HTR-8/SVneo (cell line): ENCODE measurements at places on chromosomes 11 and 22.

DNA sequence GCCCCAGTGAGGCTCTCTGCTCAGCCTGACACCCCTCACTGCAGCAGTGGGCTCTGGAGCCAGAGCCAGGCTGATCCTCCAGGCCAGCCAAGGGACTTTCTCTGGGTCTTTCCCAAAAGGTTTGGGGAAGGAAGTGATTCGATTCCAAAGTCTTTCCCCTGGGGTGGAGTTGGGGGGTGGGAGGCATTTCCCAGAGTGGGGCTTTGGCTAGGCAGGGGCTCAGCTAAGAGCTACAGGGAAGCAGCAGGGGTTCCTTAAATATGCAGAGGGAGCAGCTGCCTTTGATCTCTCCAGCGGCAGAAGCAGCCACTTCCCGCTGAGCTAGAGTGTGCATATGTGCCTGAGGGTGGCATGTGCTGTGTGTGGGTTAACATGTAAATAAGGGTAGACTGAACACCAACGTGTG lies 192.9 kb downstream of the INSC start:
- DNase-seq: no peak

- DNase-seq: no peak
Observed at GRCh38 chr11:62707277-62707861, at the start of the genes BSCL2 and GNG3. BSCL2 (minus strand) TSS chr11:62707424; CDS start chr11:62707195, 229 bp downstream. GNG3 (plus strand) TSS chr11:62707676; CDS start chr11:62708296, 620 bp downstream.

- DNase-seq: no peak
Observed at GRCh38 chr11:121479698-121480238, 27.0 kb upstream of the SORL1-AS1 start.

DNA sequence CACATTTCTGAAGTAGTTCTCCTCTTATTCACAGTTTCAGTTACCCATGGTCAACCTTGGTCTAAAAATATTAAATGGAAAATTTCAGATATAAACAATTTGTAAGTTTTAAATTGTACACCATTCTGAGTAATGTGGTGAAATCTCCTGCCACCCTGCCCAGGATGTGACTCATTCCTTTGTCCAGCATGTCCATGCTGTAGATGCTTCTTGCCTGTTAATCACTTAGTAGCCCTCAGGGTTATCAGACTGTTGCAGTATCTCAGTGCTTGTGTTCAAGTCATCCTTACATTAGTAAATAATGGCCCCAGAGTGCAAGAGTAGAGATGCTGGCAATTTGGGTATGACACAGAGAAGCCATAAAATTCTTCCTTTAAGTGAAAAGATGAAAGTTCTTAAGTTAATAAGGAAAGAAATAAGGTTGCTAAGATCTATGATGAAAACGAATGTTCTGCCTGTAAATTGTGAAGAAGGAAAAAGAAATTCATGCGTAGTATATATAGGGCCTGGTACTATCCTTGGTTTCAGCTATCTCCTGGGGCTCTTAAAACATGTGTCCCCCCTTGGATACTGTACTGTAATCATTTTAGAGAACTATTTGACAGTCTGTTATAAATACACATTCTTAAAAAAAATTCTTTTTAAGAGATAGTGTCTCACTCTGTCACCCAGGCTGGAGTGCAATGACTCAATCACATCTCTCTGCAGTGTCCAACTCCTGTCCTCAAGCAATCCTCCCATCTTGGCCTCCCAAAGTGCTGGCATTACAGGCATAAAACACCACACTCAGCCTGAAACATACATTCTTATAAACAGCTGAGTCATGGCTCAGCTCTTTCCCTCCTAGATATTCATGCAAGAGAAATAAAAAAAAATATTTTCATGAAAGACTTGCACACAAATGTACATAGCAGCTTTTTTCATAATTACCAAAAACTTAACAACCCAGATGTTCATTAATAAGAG lies 31.3 kb downstream of the MTNR1B start:
- peak; percentile 35 for DNase-seq

GRCh38 chr11:61350336-61350735 lies 11.3 kb downstream of the CYB561A3 start:
- DNase-seq: no peak

GRCh38 chr22:35821654-35822053 lies 104.0 kb downstream of the APOL5 start:
- no peak for DNase-seq

DNA sequence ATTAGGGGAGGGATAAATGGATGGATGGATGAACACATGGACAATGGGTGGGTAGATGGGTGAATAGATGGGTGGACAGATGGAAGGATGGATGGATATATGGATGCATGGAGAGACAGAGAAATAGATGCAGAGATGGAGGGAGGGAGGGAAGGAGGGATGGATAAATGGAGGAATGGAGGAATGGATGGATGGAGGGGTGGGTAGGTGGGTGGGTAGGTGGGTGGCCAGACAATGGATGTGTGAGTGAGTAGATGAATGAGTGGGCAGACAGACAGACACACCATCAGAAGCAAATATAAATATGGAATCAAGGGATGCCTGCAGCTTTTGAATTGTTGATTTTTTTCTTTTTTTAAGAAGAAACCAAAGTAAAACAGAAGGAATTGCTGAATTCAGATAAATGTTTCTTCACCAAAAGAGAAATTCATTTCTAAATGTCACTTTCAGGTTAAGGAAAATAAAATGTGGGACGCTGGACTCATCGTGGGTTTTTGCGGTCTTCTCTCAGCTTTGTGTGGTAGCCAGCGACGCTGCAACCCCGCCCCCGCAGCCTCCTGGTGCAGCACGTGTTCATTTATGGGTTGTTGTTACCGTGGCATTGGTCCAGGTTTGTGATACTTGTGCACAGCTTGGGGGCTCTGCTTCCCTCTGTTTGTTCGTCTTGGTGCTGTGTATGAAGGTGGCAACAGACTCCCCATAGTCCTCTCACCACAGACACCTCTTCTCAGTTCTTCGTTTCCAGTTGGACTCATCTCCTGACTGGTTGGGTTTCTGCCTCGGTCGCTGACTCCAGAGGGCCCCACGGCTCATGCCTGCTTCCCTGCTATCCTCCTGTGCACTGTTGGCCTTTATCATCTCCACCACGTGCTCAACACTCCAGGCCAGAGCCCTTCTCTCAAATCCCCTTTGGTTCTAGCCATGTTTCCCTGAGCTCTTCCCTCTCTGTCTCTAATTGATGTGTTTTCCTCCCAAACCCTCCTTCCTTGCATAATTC lies 76.4 kb downstream of the CDKN1C start:
- DNase-seq: no peak

DNA sequence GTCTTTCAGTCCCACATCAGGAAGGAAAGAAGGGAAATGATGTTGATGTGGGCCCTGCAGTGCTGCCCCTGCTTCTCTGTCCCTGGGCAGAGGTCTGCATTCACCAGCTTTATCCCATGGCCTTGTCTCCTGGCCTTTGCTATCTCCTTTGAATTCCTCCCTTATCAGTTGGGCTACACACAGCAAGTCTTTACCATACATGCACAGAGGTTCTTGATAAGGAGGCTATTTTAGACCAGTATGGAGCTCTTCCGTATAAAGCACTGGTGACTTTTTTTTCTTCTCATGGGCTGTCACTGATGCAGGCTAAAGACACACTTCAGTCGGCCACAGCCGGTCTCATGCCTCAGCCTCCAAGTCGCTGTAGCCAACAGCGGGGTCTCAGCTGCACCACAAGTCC lies 20.2 kb downstream of the MYO18B start:
- DNase-seq: no peak

DNA sequence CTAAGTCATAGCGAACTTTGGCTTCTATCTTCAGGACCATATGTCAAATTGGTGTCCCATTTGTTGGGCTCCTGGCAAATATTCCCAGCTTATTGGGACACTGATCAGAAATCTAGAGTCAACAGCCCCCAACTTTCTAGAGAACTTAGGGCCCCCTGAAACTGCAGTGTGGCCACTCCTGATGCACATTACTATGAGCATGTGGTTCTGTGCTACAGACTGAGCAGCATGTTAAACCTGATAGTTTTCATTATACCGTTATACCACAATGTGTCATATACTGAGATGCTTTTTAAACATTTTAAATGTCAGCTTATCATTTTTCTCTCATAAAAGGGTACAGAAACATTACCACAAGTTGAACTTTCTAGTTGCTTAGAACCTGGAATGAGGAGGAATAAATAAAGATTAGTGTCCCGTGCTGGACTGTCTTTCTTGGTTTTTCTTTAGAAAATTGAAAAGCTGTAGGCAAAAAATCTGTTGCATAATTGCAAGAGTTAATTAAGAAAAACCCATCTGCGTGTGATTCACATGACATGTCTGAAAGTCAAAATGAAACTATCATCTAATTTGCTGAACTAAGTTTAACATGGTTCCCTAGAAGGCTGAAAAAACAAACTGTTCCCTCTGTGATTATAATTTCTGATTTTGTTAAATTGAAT lies 16.4 kb upstream of the CTSC start:
- DNase-seq: no peak

- DNase-seq: no peak
Observed at GRCh38 chr22:45278125-45278524, 6.6 kb upstream of the UPK3A start.

- DNase-seq: no peak
Observed at GRCh38 chr11:19243613-19244012, 2.9 kb upstream of the E2F8 start.

- DNase-seq: no peak
Observed at GRCh38 chr22:47663615-47664605, 901.5 kb downstream of the TBC1D22A start.
